ENCODE measurements at places on chromosomes 12 and 14.

DNA sequence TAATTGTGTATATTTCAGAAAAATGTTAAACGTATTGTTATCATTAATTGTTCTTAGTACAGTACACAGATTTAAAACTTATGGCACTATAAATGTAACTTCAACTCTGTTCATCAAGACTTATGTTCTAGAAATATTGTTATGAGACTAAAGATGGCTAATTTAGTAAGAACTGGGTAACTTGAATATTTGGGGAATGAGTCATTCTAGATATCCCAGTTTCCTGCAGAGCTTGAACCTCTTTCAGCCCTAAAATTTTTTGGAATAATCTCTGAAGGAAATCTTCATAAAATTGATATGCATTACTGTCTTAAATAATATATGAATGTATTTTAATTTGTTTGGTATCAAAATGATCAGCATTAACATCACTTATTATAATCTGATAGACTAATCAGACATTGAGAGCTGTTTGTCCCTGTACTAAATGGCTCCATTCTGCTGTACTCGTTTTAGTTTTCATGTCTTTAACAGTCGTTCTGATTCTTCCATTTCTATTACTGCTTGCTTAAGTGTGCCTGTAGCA lies 87.1 kb downstream of the VEZT start:
- DNase-seq, result no peak

GRCh38 chr12:118126119-118126757 lies 9.7 kb upstream of the PEBP1 start:
- DNase-seq, result no peak

GRCh38 chr14:90050271-90050670 lies 11.5 kb upstream of the KCNK13 start:
- no peak for DNase-seq

GRCh38 chr12:68267892-68268396 lies 14.5 kb upstream of the IL22 start:
- DNase-seq, result no peak

DNA sequence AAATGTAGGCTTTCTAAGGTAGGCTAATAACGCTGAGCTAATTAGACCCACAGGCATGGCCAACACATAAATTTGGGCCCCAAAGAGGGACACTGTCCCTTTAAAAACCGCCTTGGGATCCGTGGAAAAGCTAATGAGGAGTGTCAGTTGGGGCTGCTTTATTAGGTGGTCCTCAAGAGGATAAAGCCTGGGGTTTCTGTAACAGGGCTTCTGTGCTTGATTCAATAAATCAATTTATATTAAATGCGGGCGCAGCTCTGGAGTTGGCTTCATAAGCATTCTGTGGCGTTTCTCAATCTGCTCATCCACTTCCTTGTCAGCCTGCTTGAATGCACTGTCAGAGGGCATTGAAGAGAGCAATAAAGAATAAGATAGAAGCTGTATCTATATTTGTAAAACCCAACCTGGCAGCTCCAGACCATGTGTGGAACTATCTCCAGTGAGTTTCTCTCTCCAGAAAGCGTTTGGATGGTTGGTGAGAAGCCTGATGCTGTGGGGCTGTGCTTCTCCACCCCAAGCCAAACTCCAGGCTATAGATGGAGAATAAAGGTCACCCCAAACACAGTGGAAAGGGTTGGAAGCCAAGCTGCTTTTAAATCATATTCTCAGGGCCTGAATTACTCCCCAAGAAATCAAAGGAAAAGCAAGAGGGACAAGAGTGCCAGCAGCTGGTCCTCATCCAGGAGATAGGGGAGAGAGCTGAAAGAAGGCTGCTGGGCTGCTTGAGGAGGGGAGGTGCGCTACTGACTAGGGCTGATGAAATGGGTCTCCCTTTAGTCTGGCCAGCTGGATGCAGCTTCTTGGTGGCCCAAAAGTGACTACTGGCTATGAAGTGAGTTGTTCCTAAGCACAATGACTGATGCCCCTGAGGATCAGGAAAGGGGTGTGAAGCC lies 222.0 kb downstream of the PPM1H start:
- DNase-seq, result peak; percentile 61

DNA sequence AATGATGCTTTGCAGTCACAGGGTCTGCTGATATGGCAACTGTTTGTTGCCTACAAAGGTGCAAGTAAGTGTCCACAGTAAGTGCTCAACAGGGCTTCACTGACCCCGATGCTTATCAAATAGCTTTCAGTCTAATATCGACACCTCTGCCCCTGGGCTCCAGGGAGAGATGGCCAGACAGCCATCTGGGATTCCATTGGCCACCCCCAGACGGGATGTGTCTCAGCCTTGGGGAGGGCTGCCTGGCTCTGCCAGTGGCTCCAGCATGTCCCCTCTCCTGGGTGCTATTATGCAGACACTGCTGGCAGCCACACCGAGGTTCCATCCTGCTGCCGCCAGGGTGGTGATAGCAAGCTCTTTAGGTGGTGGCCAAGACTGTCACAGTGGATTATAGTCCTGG lies 57.4 kb downstream of the DGLUCY start:
- DNase-seq, result no peak

DNA sequence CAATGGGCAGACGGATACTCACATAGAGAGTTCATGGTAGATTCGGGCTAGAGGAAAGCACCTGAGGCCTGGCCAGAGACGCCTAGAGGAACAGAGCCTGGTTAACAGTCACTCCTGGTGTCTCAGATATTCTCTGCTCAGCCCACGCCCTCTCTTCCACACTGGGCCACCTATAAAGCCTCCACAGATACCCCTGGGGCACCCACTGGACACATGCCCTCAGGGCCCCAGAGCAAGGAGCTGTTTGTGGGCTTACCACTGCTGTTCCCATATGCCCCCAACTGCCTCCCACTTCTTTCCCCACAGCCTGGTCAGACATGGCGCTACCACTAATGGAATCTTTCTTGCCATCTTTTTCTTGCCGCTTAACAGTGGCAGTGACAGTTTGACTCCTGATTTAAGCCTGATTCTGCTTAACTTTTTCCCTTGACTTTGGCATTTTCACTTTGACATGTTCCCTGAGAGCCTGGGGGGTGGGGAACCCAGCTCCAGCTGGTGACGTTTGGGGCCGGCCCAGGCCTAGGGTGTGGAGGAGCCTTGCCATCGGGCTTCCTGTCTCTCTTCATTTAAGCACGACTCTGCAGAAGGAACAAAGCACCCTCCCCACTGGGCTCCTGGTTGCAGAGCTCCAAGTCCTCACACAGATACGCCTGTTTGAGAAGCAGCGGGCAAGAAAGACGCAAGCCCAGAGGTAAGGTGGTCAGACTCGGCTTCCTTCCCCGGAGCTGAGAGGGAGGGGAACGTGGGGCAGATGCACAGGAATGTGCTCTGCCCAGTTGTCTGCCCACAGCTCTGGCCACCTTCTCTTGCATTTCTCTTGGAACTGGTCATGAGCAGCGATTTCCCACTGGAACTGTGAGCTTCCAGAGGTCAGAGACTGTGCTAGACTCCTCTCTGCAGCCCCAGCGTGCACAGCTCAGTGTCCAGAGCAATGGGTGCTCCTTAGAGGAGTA lies at the start of gene CD4:
CD4 (plus strand) TSS at position 557 of the 953 bp plus-strand sequence. CDS start 10,611 bp downstream, outside the sequence.
- no peak for DNase-seq

DNA sequence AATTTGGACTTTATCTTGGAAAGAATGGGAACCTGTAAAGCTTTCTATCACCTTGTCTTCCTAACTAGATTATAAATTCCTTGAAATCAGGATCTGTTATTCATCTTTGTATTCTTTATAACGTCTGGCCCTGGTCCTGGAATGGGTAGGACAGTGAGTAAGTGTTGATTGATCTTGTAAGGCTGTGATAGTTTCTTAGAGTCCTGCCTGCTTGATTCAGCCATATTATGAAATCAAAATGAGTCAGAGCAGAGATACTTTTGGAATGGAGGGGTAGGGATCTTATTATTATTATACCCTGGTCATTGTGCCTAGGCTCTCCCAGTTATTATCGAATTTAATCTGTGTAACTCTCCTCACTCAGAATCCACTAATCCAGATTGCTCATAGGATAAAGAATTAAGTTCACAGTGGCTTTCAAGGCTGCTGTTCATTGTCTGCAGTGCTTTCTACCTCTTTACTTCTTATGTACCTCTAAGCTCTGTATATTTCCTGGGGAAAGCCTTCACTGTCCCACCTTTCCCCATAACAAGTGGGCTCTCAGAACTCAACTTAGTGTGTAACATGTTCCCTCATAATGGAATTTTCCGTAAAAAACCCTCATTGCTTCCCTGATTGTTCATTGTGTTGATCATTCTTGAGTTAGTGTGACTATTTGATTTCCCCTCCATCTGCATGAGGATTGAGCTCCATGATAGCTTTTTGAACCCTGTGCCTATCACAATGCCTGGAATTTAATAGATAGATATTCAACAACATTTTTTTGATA lies 93.3 kb downstream of the DAAM1 start:
- DNase-seq, result no peak

- no peak for DNase-seq
These were observed 152.2 kb upstream of the HIF1A start for GRCh38 chr14:61542848-61543790.

DNA sequence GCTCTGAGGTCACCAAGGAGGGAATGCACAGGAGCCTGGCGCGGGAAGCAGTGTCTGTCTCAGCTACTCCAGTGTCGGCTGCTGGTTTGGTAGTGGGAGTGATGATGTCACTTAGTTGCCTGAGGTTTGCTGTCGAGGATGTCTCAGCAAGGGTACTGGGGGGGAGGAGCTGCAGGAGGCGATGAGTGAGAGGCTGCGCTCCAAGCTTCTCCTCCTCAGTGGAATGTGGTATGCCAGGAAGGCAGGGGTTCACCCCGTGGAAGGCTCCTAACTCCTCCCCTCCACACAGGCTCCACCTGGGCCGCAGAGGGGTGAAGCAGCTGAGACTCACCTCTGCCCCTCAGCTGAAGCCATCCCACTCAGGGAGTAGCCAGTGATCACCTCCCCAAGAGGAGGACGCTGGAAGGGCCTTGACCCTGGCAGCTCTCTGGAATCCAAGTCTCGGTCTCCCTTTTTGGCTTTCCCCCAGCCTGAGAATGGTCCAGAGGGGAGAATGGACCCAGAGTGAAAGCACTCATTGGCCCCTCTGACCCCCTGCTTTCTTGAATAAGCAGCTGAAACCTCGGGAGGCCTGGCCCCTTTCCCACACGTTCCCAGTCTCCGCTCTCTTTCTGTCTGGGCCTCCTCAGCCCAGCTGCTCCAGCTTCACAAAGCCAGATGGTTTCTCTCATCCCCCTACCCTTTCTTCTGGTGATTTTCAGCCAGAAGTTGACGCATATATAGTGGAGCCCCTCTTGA lies 178.9 kb upstream of the FKBP4 start:
- no peak for DNase-seq

- no peak for DNase-seq
These were observed 41.6 kb upstream of the MAP1LC3B2 start for GRCh38 chr12:116517431-116518045.
